ENCODE measurements at places on chromosomes 2 and 18.
A peak's percentile ranks its signal among the peaks of the same experiment; 100 is the strongest.

DNA sequence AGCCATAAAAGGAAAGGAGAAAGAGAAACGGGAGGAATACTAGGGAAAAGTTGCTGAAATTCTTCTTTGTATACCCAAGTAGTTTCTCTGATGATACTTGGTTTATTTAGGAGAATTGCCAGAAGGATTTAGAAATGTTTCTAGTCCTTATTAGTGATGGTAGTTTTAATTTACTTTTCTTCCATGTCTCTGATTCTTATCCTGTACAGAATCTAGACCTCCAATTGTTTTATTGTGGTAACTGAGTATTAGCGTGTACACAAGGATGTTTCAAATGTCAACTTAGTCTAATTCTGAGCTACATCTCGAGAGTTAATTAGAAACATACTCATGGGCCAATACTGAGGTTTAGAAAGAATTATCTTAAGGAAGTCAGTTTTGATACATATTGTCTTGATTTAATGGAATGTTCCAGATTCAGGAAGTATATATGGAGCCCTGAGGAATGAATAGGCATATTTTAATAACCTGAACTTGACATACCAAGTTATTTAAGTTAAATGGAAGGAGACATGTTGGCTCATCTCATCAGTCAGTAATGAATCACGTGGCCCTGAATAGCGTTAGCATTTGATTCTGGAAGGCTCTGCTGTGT, 219.6 kb downstream of the LTBP1 start:
- no peaks in the 10 kb centered on the region for H3K36me3 ChIP-seq
- no peak overlapping the region for H3K4me3 ChIP-seq
- no peaks in the 10 kb centered on the region for H3K4me1 ChIP-seq
- H3K27me3 ChIP-seq: no peaks in the 10 kb centered on the region
- no peak for DNase-seq

DNA sequence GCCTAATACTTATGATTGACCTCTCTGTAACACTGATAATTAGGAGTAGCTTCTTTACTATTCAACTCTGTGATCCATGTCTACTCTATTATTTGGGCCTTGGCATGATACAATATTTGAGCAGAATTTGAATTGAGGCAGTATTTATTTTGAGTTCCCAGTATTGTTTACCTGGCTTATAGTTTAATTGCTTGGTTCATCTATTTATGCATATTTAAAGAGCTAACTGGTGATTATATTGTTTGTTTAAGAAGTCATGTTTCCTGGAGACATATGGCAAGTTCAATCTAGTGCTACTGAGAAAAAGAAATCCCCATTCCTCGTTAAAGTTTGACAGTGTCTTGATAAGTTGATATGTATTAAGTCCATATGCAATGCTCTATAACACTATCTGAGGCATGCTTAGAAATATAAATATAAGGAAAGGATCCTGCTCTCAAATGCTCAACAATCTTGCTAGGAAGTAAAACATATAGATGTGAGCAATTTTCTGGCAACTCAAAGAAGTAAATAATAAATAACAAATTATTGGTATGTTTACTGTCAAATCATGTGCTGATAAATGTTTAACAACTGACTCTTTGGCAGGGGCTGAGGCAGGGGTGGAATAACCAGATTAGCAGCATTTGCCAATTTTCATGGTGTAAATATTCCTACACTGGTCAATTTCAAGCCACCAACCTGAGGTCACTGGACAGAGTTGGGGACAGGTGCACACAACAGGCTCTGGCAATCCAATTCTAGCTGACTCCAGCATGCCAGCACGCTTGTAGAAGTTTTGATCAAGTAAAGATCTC, 430.2 kb upstream of the PIK3C3 start:
- no peak for DNase-seq
- no peaks in the 10 kb centered on the region for H3K4me1 ChIP-seq
- H3K36me3 ChIP-seq: no peaks in the 10 kb centered on the region
- no peaks in the 10 kb centered on the region for H3K27me3 ChIP-seq
- H3K27ac ChIP-seq: no peak overlapping the region

DNA sequence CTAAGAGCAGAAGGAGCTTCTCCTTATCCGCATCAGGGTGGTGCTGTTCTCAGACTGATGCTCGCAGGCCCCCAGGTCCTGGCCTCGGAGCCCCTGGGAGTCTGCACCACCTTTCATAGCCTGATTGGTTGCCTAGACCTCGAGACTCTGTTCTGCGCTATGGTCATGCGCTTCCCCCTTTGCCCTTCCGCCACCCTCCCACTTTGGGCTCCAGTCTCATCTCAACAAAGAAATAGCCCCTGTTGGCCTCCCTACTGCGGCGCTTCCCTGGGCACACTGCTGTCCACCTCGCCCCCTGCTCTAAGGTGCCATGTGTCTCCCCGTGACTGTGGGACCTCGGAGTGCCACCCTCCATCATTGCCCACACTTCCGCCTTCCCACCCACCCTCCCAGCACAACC, 102.9 kb upstream of the TWIST2 start:
- no peak for DNase-seq
- no peaks in the 10 kb centered on the region for H3K4me1 ChIP-seq
- H3K36me3 ChIP-seq: no peaks in the 10 kb centered on the region
- no peak overlapping the region for H3K4me3 ChIP-seq
- H3K27me3 ChIP-seq: peaks cover 57% of the 10 kb centered on the region

DNA sequence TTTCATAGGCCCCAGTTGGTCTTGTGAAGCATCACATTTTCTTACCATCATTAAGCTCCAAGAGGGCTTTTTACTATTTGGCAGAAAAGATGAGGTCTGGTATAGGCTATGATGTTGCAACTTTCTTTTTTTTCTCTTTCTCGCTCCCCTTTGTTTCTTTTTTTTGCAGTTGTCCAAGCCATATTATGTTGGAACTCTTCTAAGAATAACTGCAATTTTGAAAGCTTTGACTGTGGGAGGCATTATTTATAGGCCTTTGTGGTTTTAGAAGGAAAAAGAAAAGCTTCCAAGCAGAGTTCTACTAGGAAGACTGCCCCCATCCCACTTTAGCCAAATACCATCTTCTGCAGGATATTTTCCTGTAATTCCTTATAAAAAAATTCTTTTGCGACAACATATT, 571.6 kb downstream of the ARHGAP15 start:
- no peak overlapping the region for H3K4me3 ChIP-seq
- peaks cover 6% of the 10 kb centered on the region for H3K36me3 ChIP-seq

DNA sequence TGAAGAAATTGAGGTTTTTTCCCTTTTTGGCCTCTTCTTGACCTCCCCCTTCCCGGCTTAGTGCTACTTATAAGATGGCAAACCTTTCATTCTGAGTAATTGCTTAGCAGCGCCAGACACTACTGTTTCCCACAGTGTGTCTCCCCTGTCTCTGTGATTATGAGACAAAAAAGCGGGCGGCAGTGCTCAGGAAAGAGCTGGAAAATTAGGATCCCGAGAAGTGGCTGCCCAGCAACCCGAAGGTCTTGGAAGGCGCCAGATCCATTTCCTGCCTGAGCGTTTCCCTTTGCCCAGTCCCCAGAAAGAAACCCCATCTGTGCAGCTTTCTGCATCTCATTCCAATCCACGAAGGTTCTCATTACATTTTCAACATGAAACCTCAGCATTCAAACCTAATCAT, 191.9 kb upstream of the APCDD1 start:
- no peak overlapping the region for H3K27ac ChIP-seq
- no peaks in the 10 kb centered on the region for H3K4me1 ChIP-seq
- no peaks in the 10 kb centered on the region for H3K27me3 ChIP-seq
- no peak for DNase-seq

- H3K36me3 ChIP-seq: no peaks in the 10 kb centered on the region
- no peak overlapping the region for H3K4me3 ChIP-seq
- no peak for DNase-seq
- H3K4me1 ChIP-seq: no peaks in the 10 kb centered on the region
- H3K27me3 ChIP-seq: no peaks in the 10 kb centered on the region
Measured at GRCh38 chr2:162828545-162828944, 10.0 kb downstream of the KCNH7 start.

GRCh38 chr2:109401370-109401769, 212.4 kb downstream of the SEPTIN10 start:
- no peak overlapping the region for H3K27ac ChIP-seq
- H3K4me3 ChIP-seq: no peak overlapping the region
- no peak for DNase-seq
- no peaks in the 10 kb centered on the region for H3K36me3 ChIP-seq
- H3K4me1 ChIP-seq: peaks cover 12% of the 10 kb centered on the region
- no peaks in the 10 kb centered on the region for H3K27me3 ChIP-seq

GRCh38 chr2:169637620-169638019, 53.5 kb downstream of the PPIG start:
- no peak for DNase-seq
- no peak overlapping the region for H3K4me3 ChIP-seq
- H3K27me3 ChIP-seq: no peaks in the 10 kb centered on the region
- H3K27ac ChIP-seq: no peak overlapping the region
- H3K36me3 ChIP-seq: no peaks in the 10 kb centered on the region

DNA sequence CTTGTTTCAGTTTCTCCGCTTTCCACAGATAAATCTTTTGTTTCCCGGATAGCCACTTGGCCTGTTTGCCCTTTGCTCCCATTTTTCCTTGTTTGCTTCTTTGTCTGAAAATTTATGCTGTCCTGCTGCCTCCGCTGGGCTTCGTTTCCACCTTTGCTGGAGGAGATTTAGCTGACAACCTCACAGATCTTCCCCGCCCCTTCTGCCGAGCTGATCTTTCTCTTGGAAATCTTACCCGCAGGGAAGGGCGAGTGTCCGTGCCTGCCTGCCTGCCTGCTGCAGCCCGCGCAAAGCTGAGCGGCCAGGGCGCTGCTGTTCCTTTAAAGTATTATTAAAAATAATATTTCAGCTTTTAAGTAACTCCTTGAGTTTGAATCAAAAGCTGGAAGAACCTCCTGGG, 1.4 kb upstream of the XRCC5 start:
- H3K4me1 ChIP-seq: peaks cover 13% of the 10 kb centered on the region
- H3K36me3 ChIP-seq: peaks cover 16% of the 10 kb centered on the region
- H3K4me3 ChIP-seq: no peak overlapping the region
- H3K27ac ChIP-seq: no peak overlapping the region
- DNase-seq: no peak

- H3K36me3 ChIP-seq: no peaks in the 10 kb centered on the region
- peaks cover 6% of the 10 kb centered on the region for H3K4me1 ChIP-seq
- H3K27ac ChIP-seq: no peak overlapping the region
- no peaks in the 10 kb centered on the region for H3K27me3 ChIP-seq
- DNase-seq: no peak
Measured at GRCh38 chr2:212929116-212929515, 222.3 kb downstream of the IKZF2 start.

- no peak overlapping the region for H3K27ac ChIP-seq
- H3K36me3 ChIP-seq: no peaks in the 10 kb centered on the region
- DNase-seq: no peak
- H3K4me3 ChIP-seq: no peak overlapping the region
- no peaks in the 10 kb centered on the region for H3K27me3 ChIP-seq
Measured at GRCh38 chr2:12990523-12990922, 273.8 kb downstream of the TRIB2 start.

DNA sequence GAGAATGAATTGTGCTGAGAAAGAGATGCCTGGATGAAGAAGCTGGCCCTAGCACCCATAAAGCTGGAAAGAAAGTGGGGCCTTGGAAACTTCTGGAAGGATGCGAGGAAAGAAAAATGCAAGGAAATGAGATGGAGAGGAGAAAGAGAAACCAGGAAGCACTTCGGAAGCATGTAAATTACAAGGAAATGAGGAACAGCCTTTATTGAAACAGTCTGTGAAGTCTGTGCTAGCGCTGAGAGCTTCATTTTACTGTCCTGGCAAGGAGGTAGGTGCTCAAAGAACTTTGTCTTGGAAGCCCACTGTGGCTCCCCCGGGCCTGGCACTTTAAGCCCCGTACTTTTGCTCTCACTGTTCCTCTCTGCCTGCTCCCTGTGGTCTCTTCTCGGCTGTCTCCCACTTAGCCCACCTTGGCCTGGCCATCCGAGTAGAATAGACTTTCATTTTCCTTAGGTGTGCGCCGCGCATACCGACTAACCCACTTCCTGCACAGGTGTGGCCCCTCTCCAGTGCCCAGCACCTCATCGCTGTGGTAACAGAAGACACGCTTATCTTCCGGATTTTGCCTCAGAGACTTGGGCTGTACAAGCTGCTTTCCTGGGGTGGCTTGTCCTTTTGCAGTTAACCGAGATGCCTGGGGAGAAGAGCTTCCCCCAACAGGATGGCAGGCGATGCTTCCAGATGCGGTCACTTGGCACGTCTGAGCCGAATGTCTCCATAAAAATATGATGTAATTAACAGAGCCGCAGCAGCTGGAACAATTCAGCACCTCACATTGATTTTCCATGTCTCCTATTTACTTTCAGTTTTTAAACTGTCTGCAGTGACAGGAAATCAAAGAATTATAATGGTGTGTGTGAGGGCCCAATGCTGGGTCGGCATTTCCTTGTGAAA, 199.6 kb downstream of the HRH4 start:
- H3K36me3 ChIP-seq: no peaks in the 10 kb centered on the region
- DNase-seq: peak; percentile 19
- peaks cover 16% of the 10 kb centered on the region for H3K4me1 ChIP-seq
- peak overlapping the region; percentile 54 for H3K27ac ChIP-seq

DNA sequence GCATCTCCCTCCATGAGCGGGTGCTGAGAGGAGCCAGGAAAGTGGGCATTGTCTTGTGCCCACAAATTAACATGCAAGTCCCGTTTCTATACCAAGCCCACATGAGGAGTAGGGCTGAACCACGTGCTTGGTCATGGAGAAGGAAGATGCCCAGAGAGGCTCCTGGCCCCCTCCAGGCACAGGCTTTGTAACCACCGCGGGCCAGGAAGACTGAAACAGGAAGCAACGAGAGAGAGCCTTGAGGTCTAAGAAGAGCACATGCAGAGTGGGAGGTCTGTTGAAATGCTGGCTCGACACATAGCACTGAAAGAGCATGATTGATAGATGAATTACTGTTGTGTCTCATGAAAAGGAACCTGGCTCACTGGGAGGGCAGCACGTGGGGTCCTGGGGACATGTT, 36.3 kb downstream of the VWA3B start:
- no peak for DNase-seq
- H3K27me3 ChIP-seq: peaks cover 29% of the 10 kb centered on the region
- H3K27ac ChIP-seq: no peak overlapping the region
- no peaks in the 10 kb centered on the region for H3K36me3 ChIP-seq
- no peak overlapping the region for H3K4me3 ChIP-seq

All from T-cell (primary cell).